Neural crest cell (in vitro differentiated cells): ENCODE measurements at places on chromosomes 4 and X.

DNA sequence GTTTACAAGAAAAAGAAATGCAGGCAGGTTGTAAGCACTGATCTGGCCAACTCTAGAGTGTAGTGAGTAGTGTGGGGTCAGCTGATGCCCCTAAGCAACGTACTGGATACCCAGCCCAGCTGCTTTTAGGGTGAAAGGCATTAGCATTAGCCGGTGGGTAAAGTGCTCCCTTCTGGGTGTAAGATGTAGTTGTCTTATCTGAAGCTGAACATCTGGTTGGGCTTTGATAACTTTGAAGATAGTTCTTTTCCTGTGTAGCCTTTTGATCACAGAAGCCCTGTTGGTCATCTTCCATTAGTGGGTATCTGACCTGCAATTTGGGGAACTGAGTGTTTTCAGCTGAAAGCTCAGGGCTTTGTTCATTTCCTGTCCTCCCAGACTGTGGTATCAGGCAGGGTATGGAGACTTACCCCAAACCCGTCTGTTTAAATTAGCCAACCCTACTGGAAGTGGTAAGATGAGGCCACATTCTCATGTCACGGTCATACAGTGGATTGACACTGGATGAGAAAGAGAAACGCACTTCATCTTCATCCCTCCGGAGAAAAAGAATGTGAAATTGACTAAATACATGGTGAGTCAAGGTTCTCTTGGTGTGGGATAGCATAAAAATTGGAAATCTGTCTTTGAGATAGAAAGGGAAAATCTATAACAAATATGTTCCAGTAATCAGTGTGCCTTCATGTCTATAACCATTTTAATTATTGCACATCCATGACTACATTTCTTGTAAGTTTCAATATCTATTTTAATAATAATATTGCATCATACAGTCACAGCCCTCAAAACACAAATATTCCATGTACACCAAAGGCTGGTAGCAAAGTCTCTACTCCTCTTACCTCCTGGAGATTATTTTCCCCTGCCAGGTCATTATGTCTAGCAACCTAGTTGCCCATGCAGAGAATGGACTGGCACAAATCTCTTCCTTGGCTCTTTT lies 8.7 kb downstream of the RHOH start:
- DNase-seq = no peak

- no peak for DNase-seq
Measured at GRCh38 chr4:176376032-176376614, 56.4 kb downstream of the SPCS3 start.

GRCh38 chrX:154828016-154828408 lies 6.5 kb downstream of the SMIM9 start:
- DNase-seq = no peak

GRCh38 chr4:87974856-87975462 lies 555 bp upstream of the SPP1 start:
- no peak for DNase-seq

DNA sequence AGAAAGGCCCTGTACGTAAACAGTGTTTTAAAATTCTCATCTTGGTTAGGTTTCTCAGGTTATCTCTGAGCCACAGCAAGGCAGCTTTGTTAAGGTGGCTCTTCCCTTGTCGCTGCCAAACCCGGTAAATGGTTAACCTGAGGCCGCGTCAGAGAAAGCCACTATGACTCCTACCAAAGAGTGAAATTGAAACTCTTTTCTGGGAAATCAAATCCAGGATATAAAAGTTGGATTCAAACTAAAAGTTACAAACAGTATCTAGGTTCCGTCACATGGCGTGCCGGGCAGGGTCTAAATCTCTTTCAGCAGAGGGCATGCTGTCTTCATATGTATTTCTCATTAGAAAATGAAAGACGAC lies 433 bp downstream of the MMAA start:
- no peak for DNase-seq

- DNase-seq = no peak
Measured at GRCh38 chr4:8218371-8219031, 19.4 kb downstream of the SH3TC1 start.
